ENCODE measurements at places on chromosomes 13 and 19.

GRCh38 chr13:74032325-74032724 is 101.9 kb downstream of the KLF12 start:
- DNase-seq, result no peak

DNA sequence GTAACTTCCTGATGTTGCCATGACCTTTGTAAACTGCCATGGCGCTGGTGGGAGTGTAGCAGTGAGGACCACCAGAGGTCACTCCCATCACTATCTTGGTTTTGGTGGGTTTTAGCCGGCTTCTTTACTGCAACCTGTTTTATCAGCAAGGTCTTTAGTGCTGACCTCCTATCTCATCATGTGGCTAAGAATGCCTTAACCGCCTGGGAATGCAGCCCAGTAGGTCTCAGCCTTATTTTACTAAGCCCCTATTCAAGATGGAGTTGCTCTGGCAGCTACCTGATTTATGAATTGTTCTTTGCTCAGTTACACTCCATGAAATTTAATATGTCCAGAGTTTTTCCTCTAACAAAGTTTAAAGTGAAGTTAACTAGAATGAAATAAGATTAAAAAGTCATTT is 4.6 kb upstream of the EPS15L1 start:
- no peak for DNase-seq

- no peak for DNase-seq
Measured at GRCh38 chr13:36154567-36155291, 23.5 kb upstream of the DCLK1 start.

- DNase-seq, result no peak
Measured at GRCh38 chr19:54319049-54319448, 6.1 kb upstream of the LILRA5 start.

DNA sequence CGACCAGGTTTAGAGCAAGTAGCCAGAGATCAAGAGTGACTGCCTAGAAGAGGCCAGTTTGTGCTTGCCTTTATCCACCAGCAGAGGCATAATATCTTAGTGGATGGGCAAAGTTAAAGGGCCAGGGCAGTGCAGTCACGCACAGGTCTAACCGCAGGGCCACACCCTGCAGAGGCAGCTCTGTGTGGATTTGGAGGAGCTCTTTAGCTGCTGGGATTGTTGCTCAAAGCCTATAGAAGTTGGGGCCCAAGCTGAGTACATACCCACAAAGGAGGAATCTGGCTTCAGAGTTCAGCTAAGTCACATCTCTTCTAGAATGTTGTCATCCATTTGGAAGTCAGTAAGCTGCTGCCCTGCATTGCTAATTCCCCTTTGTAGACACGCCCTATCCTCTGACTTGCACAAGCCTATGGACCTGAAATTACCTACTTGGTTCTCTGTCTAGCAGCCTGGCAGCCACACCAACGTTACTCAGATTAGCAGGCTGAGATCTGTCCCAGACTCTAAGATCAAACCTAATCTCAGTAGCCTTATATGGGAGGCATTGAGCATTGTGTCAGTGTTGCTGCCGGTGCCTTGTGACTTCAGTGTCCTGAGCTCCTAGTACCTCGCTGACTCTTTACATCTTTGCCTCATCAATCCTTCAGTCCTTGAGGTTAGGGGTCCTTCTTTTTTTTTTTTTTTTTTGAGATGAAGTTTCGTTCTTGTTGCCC is 102.9 kb upstream of the STARD13 start:
- no peak for DNase-seq

- DNase-seq, result no peak
Measured at GRCh38 chr13:24215732-24216131, 55.2 kb downstream of the SPATA13 start.

DNA sequence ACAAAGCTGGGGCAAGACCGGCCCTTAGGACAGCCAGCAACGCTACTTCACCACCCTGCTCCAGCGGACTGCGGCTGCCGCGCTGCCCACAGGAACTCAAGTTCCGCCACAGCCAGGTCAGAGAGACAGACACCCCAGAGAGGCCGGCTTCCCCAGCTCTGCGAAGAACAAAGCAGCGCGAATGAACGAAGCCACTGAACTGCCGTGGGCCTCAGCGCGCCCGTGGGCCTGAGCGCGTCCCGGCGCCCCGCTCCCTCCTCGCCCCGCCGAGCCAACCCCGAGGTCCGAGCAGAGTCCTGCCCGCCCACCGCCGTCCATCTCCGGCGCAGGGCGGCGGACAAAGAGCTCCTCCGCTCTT is 158.4 kb downstream of the RNF17 start:
- no peak for DNase-seq

DNA sequence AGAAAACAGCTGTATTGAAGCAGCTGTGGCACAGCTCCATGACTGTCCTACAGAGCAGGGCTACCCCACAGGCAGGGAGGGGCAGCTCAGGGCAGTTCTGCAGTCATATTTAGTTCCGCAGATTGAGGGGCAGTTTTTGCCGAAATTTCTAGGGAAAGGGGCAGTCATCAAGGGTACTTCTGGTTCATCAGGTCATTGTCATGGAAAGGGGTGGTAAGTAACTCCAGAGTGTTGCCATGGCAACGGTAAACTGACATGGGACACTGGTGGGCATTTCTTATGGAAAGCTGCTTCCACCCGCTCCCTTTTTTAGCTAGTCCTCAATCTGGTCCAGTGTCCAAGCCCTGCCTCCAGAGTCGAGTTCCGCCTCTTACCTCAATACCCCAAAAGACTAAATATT is 702.8 kb downstream of the LIG4 start:
- DNase-seq, result no peak

GRCh38 chr13:36718686-36719085 is 44.9 kb downstream of the SERTM1 start:
- DNase-seq, result no peak

- DNase-seq, result no peak
Measured at GRCh38 chr19:8491574-8491973, 10.9 kb downstream of the PRAM1 start.

DNA sequence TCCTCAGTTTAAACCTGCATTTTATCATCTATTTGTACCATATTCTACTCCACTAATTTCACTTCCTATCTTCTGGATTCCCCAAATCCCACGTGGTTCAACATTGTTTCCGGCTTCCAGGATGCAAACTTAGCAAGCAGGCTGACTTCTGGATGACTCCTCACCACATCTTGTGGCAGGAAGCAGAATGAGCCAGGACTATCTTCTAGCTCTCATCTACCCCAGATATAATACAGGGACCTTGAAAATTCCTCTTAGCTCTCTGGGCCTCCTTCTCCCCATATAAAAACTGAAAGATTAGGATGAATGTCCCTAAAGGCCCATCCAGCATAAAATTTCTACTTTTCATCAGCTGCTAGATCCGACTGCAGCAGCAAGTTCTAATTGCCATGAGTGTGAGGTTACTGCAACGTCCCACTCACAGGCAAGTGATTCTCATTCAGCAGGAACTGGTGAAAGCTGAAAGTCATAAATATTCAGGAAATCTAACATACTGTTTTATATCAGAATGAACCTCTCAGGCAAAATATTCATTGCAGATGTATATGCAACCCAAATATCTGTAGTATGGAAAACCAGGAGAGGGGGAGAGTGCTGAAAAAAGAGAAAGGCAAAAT is 93.4 kb downstream of the KCTD12 start:
- DNase-seq, result no peak

DNA sequence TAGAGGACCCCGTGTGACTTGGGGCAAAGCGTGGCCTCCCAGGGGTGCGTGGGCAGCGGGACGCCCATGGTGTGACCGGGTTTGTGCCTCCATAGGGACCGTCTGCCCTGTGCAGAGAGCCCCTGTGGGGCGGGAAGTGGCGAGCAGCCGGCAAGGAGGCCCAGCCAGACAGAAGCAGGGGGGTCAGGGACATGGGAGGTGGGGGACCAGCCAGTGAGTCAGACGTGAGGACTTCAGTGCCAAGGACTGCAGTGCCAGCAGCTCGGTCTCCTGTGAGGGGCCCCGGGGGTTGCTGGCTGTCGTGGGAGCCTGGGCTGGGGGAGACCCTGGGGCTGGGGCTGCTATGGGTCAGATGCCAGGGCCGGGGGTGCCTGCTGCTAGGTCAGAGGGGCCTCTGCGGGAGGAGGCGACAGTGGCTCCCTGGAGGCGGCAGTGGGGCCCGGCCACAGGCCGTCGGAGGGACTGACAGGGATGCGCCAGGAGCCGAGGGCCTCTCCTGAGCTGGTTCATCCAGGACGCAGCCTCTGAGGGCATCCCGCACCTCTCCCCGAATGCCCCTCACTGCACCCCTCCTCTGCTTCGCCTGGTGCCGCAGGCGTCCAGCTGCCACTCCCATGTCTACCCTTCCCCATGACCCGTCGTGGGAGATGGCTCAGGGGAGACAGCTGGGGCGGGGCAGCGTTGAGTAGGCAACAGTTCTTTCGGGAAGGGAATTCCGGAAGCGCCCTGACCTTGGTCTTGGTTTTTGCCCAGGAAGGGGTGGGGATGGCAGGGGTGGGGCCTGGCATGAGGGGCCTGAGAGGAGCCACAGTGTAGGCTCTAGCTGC is 80.0 kb downstream of the KDM4B start:
- DNase-seq, result no peak

- DNase-seq, result no peak
Measured at GRCh38 chr13:39656325-39656677, 839 bp downstream of the COG6 start.

DNA sequence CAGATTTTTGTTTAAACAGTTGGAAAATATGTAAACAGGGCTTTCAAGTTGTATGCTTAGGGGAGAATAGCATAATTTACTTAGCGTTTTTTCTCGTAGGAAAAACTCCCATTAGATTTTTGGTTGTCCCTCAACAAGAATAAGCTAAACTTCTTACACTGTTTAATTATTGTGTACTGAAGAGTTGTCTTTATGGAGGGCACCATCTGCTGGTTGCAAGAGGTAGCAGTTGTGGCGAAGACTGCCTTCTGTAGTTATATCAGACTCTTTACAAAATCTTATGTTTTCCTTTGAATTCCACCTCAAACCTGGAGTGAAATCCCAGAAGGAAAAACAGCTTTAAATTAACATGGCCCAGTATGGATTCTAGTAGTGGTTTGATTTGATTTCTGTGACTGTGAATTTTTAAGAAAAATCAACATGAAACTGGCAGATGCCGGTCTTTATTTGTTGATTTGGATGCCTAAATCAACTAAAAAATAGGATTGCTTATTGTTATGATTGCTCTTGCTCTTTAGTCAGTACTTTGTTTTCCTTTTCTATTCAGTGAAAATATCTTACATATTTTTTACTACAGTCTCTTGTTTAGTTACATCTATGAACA is 53.4 kb downstream of the PDS5B start:
- peak; percentile 20 for DNase-seq

DNA sequence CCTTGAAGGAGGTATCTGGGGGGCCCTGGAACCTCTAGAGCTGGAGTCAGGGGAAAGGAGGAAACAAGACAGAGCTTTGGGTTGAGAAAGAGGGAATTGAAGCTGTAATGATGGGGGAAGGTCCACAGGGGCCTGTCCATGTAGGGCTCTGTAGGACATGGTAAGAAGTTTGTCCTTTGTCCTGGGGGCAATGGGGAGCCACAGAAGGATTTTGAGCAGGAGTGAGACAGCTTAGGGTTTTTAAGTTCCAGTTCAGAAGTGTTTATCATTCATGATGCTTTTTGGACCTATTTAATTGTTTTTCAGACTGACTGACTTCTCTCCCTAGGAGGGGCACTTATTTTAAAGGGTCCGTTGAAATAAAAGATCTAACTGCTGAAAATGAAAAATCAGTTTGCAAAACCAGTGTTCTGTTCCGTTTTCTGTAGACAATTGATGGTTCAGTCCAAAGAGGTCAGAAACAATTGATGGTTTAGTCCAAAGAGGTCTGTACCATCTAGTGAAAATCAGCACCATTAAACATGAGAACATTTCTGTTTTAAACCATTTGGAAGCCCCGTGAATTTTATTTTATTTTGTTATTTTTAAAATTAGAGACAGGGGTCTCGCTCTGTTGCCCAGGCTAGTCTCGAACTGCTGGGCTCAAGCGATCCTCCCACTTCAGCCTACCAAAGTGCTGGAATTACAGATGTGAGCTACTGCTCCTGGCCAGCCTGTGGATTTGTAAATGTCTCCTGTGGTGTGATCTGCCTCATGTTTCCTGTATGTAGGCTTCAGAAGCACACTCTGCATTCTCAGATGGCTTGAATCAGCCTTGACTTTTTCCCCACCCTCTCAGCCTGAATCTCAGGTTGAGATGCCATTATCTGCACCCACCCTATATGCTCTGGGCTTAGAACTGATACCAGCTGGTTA is 8.4 kb downstream of the PLD3 start:
- no peak for DNase-seq

GRCh38 chr13:24279327-24280110 is 29.9 kb upstream of the C1QTNF9 start:
- DNase-seq, result no peak

DNA sequence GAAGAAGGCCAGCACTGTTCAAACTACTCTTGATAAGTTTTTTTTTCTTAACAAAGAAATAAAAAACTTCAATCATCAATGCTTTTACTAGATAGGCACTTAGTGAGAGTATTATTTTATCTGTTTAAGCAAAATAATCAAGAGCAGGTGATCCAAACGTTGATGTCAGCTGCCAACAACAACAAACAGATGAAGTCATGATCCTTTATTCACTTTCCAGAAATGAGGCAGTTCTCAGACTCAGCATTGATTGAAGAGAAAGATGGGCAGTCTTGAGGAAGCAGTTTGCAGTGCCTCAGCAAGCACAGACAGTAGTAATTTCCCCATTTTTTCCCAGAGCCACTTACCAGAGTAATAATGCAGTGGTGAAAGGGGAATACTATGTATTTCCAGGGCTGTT is 38.4 kb upstream of the CSNK1A1L start:
- DNase-seq, result no peak

- DNase-seq, result no peak
Measured at GRCh38 chr19:32359581-32359980, 14.2 kb downstream of the ZNF507 start.

GRCh38 chr19:41569481-41570150 is 6.3 kb upstream of the CEACAM21 start:
- DNase-seq, result no peak

- DNase-seq, result no peak
Measured at GRCh38 chr19:5644037-5644436, 21.2 kb downstream of the SAFB start.

- no peak for DNase-seq
Measured at GRCh38 chr13:83666141-83666540, 216.1 kb downstream of the SLITRK1 start.

DNA sequence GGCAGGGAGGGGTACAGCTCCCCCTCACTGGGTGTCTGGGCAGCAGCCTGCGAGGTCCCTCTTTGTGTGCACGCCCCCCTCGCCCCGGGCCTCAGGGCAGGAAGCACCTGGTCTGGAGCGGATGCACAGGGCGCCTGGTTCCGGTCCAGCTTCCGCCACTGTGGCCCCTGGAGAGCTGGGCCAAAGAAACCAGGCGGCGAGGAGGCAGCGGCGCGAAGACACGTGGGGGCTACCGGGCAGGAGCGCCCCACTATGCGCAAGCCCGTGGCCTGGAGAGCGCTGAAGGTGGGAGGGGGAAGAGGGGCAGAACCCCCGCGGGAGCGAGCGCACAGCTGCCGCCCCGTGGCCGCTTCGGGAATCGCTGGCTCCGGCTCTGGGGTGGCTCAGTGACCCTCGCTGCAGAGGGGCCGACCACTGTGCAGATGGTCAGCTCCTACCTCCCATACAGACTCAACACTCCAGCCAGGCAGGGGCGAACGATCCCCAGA is 1.7 kb upstream of the LYL1 start:
- no peak for DNase-seq

GRCh38 chr19:50669302-50670101 is 20.3 kb downstream of the C19orf81 start:
- DNase-seq, result no peak

GRCh38 chr19:1270854-1271527 is 1.9 kb downstream of the CIRBP start:
- DNase-seq, result no peak

Measured in activated CD8-positive, alpha-beta memory T cell treated with anti-CD3 and anti-CD28 coated beads for 4 hours (primary cell).